CD4-positive, alpha-beta T cell treated with Interleukin-17A for 4 hours (primary cell): ENCODE measurements at places on chromosomes 1 and 21.

DNA sequence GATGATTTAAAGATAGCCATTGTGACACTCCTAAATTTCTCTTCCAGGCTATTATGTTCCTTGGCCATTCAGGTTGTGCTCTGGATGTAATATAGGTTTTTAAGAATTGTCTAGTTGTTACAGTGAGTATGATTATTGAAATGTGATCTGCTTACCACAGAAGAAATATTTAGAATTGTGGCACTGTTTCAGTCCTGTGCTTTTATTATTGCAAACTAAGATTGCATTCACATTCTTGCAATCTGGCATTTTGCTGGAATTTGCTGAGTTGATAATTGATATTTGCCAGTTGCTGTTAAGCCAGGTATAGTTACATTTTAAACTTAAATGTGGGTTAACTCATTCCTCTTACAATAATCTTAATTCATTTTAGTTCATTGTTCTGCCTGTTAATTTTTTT lies 22.3 kb downstream of the EXO1 start:
- no peak for DNase-seq

DNA sequence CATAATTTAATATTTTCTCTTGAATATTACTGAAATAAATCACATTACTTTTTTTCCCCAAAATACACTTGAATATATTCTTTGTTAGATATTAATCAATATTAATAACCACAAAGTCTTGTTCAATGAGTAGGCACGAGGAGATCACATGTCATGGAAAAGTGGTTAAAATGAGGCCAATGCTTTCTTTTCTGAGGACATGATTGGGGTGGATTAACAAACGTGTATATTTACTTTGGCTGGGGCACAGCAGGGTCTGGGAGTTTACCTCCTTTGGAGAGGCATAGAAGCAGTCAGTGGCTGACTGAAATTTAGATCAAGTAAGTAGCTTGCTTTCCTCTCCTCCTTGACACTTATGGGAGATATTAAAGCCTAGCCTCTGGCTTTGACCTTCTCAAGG lies 664.3 kb upstream of the B3GALT2 start:
- no peak for DNase-seq

GRCh38 chr1:56577406-56578137 lies 1.8 kb downstream of the PLPP3 start:
- DNase-seq = no peak

DNA sequence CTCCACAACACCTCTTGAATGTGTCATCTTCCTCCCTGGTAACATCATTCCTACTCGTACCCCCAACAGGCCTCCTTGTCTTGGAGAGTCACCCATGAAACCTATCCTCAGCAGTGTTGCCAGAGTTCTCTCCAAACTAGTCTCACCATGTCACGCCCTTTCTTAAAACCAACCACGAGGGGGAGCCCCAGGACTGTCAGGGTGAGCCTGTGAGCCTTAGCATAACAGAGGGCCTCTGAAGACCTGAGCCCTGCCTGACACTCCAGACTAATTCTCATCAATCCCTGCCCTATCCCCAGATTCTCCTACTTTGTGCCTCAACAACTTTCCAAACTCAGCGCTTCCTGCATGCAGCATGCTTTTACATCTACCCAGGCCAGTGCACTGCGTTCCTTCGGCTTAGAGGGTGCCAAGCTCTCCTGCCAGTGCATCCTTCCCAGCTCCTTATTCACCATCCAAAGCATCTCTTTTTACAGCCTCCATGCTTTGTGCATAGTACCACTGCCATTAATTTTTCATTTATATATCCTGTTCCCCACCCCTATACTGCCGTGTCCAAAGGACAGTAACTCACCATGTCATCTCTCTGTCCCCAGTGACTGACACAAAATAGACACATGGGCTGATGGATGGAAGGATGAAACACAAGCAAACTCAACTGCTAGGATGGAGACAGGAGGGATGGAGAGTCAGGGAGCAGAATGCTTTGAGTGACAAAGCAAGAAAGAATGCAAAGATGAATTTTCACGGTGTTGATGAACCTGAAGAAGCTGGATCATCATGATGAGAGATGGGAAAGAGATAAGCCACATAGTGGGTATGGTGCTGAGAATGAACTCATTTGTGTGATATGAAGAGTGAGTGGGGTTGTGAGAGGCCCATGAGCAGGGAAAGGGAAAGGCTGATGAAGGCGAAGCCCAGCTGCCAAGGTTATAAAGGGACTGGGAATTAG lies 34.0 kb downstream of the ZNF697 start:
- peak; percentile 62 for DNase-seq

GRCh38 chr1:153561466-153561985 lies 4.1 kb downstream of the S100A2 start:
- no peak for DNase-seq

- no peak for DNase-seq
Measured at GRCh38 chr1:17248781-17249180, at the start of gene PADI3. Gene PADI3, plus strand, starts transcription at chr1:17249098. Its CDS starts 40 bp downstream, at chr1:17249138.

DNA sequence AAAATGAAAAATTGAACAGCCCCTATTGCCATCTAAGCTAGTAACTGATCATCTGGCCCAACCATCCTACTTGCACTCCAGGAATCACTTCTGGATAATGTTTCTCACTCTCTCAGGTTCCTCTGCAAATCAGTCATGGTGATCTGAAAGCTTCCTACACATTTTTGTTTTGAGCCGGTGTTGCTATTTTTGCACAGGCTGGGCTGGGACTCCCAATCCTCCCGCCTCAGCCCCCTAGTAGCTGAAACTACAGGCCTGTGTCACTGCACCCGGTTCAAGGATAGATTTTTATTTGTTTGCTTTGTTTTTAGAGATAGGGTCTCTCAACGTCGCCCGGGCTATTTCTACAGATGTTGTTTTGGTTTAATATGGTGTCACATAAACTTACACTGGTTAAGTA lies 40.5 kb upstream of the HMCN1 start:
- DNase-seq = no peak

GRCh38 chr1:215018555-215018954 lies 64.0 kb upstream of the KCNK2 start:
- no peak for DNase-seq
